CD4-positive, alpha-beta T cell treated with Interleukin-15 for 4 hours (primary cell): ENCODE measurements at places on chromosomes 12 and 14.

- no peak for DNase-seq
These were observed 149.2 kb downstream of the DUSP6 start for GRCh38 chr12:89203144-89203543.

GRCh38 chr12:80811957-80812708, 95.4 kb downstream of the MYF5 start:
- no peak for DNase-seq

DNA sequence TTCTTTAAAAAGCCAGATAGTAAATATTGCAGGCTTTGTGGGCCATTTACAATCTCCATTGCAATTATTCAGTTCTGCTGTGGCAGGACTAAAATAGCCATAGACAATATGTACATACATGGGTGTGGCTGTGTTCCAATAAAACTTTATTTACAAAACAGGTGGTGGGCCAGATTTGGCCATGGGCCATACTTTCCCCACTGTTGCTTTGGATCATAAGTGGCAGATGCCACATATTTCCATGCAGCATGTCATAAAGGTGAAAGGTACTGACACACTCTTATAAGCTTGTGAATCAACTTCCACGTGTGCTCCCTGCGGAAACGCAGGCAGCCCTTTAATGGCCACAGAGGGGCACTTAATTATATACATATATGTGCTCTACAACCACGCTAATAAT, 244.4 kb upstream of the FOXN3 start:
- DNase-seq: no peak

- DNase-seq: no peak
These were observed 24.7 kb downstream of the INSM2 start for GRCh38 chr14:35558680-35559079.

GRCh38 chr12:67666605-67667004, 18.1 kb downstream of the DYRK2 start:
- no peak for DNase-seq

DNA sequence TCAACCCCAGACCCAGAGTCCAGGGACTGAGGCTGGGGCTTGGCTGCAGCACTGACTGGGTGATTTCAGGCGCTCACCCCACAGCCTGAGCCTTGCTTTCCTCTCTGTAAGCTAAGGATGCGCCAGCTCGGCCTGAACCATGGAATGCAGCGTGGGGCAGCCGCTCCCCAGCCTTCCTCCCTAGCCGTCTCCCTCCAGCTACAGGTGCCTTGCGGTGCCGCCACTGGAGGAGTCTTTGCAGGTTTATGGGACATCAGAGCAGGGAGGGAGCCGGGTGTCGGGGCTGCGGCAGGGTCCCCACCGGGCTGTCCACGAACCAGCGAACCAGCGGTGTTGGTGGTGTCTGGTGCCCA, 19.4 kb downstream of the PPP2R5C start:
- DNase-seq: no peak

DNA sequence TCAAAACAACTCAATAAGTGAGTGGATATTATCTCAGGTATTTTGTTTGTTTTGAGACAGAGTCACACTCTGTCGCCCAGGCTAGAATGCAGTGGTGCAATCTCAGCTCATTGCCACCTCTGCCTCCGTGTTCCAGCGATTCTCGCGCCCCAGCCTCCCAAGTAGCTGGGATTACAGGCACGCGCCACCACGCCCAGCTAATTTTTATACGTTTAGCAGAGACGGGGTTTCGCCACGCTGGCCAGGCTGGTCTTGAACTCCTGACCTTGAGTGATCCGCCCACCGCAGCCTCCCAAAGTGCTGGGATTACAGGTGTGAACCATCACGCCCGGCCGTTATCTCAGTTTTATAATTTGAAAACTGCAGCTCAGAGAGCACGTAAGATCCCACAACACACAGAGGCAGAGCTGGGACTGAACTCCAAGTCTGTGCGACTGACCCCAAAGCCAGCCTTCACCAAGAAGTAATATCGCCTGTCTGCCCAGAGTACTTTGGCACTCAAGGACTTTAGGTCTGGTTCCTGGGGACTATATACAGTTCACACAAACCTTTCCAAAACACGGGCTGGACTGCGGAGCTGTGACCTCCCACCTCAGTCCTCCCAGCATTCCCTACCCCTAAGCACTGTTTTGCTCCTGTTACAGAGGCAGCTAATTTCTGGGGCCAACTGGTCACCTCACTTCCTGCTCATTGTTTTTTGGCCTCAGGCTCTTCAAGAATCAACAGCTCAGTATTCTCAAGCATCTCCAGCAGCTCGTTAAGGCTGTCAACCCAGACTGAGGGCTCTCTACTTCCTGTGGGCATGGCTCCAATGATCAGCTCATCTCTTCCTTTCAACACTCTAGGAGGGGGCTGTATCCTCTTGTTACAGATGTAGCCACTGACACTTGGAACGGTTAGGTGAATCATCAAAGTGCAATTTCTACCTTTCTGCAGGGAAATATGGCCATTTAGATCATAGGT, 22.5 kb downstream of the TESC start:
- no peak for DNase-seq

- no peak for DNase-seq
These were observed 78.5 kb downstream of the PTPN21 start for GRCh38 chr14:88476214-88476774.

GRCh38 chr14:62304257-62304656, 542.0 kb downstream of the SNAPC1 start:
- DNase-seq: no peak

DNA sequence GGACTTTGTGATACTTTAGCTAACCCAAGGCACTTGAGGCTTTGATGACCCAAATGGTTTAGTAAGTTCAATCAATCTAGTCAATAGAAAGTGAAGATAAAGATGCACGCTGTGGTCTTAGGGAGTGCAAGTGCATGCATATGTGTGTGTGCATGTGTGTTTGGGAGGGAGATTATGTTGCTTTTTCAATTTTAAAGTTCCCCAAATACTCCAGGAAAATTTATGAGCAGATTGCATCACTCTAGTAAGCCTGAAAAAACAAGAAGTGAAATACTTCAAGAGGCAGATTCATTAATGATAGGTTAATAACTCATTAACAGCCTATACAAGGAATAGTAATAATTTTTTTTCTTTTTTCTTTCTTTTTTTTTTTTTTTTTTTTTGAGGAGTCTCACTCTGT, 12.4 kb upstream of the SIX1 start:
- no peak for DNase-seq

DNA sequence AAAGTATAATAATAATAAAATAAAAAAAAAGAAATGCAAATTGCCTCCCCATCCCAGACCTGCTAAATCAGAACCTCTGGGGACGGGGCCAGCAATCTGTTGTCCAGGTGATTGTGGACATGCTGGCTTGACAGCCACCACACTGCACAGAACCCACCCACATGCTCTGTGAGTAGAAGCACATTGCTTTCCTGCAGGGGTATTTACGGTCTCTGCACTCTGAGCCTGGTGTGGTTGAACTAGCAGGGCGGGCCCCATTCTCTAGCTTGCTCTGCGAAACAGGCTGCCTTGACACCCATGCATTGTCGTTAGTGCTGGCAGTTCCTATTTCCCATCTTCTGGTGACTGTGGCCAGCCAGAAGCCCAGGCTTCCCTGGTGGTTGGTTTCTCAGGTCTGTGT, 24.5 kb downstream of the PRMT8 start:
- no peak for DNase-seq

GRCh38 chr12:6965714-6966113, 4.8 kb downstream of the PHB2 start:
- no peak for DNase-seq
